ENCODE measurements at places on chromosomes 1 and 21.
A peak's percentile ranks its signal among the peaks of the same experiment; 100 is the strongest.

GRCh38 chr1:207164086-207164485 lies 60.1 kb downstream of the C4BPA start:
- no peak for DNase-seq

DNA sequence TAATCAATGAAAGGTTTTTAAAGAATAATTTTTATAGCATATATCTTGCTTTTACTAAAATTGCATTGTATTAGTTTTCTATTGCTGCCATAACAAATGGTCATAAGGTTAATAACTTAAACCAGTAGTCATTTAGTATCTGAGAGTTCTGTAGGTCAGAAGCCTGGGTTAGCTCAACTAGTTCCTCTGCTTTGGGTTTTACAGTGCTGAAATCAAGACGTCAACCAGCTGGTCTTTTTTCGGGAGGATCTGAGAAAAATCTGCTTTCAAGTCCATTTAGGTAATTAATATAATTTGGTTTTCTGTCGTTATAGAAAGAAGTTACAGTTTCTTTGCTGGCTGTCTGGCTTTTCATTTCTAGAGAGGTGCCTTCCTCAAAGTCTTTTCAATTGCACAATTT lies 577.7 kb downstream of the MRPL39 start:
- DNase-seq: no peak

DNA sequence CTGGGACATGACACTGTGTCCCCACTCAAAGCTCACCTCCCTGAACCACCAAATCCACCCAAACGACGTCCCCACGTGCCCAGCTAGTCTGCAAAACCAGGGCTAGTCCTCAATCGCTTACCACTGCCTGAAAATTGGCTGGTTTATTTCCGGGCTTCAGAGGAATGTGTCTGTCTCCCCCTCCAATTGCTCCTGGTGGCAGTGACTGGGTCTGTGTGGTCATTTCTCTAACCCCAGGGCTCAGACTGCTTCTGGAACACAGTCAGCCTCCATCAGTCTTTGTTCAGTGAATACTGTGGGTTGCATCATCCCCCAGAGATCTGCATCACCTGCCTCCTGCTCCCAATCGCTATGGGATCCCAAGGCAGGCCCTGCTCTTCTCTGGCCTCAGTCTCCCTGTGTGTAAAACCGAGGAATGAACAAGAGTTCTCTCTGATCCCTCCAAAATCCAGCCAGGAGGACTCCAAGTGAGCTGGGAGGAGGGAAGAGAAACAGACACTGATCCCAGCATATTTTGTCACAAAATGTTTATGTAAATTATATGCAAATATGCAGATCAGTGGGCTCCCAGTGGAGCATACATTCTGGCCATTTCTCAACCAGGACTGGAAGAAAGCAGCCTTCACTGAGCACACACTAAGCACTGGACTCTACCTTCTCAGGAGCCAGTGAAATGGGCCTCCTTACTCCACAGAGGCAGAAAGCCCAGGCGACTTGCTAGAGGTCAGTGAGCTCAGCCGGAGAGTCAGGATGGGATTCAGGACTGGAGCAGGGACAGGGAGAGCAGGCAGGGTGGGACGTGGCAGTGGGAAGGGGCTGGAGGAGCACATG lies 20.9 kb downstream of the SDC3 start:
- no peak for DNase-seq

GRCh38 chr1:182301467-182302198 lies 90.0 kb downstream of the GLUL start:
- no peak for DNase-seq

- peak; percentile 98 for DNase-seq
These were observed at the start of gene GLIS1 for GRCh38 chr1:53739109-53739681. GLIS1 (minus strand) TSS chr1:53739164; CDS start chr1:53738064, 1,100 bp downstream.

- DNase-seq: no peak
These were observed 25.7 kb downstream of the WARS2 start for GRCh38 chr1:119114786-119115185.

- no peak for DNase-seq
These were observed 43.7 kb upstream of the LRRC7 start for GRCh38 chr1:69524015-69524414.

DNA sequence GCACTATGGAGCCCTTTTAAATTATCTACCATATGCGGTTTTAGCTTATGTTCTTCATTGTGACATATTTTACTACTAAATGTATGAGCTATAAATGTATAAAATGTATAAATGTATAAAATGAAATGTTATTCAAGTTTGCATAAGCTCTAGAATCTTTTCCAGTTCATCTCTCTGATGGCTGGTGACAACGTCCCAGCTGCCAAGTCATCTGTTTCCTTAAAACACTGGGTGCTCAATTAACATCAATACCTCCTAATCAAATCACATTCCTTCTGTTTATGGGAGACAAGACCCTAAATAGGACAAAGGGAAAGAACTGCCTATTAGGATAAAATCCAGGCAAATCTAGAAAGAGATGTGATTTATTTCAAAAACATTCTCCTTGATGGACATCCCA lies 22.9 kb downstream of the DSTYK start:
- DNase-seq: no peak

DNA sequence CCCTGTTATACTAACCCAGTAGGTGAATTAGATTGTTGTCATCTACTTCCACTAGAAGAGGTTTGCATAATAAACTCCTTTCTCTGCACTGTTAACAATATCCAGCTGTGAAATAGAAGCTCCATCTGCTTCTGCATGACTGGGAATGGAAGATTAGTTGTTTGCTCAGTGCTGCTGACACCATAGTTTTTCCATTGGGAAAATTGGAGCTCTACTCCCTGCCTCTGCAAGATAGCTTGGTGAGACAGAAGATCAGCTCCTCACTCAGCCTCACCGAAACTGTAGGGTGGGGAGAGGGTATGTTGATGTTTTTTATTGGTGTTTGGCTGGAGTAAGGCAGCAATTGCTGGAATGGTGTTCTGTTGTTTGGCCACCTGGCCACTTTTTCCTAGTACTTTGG lies 331.6 kb upstream of the ADAMTS5 start:
- DNase-seq: no peak
